CD4-positive, alpha-beta T cell treated with Interleukin-4 for 1 hour (primary cell): ENCODE measurements at places on chromosomes 2 and 18.

- no peak for DNase-seq
Observed at GRCh38 chr2:3488061-3488531, 31.2 kb downstream of the ADI1 start.

GRCh38 chr2:237202288-237203030 lies 116.8 kb downstream of the COPS8 start:
- no peak for DNase-seq

- DNase-seq, result peak; percentile 91
Observed at GRCh38 chr2:68251187-68251854, 1.0 kb downstream of the PPP3R1 start.

- no peak for DNase-seq
Observed at GRCh38 chr2:61619561-61619960, 81.4 kb upstream of the XPO1 start.

- DNase-seq, result no peak
Observed at GRCh38 chr2:56195563-56195962, 11.8 kb downstream of the CCDC85A start.

DNA sequence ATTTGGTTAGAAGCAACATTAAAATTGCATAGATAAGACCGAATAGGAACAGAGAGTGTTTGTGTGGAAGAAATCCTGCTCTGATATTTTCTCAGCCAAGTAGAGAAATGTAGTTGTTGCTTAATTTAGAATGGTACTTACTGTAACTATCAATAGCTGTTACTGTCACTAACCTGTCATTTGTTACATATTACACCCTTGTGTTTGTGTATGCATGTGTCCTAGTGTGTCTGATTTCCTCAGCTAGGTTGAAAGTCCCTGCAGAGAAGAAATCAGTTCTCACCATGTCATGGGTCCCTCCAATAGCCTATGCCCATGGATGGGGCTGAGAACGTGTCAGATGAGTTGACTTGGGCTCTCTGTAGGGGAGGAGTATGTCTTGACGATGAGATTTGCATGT lies 94.4 kb downstream of the SPTBN1 start:
- DNase-seq, result no peak

GRCh38 chr2:214578442-214578841 lies 167.6 kb downstream of the VWC2L start:
- DNase-seq, result no peak
